ENCODE measurements at places on chromosomes 5 and 9.

DNA sequence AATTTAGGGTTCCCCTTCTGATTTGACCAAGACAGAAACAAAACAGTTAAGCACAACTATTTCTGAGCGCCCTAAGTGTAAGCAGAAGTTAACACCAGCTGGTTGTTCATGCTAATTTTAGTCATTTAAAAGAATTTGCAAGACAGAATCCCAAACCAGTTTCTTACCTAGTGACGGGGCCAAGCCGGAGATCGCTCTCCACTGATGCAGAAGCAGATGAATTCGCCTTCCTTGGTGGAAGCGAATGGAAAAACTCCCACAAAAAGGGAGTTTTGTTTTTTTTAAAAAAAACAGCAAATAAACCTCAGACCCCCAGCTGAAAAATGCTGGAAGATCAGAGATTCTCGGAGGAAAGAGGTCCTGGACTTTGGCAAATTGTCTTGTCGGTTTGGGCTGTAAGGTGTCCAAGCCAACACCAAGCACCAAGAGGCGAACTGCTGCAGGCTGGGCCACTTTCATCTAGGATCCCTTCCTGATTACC is 47.4 kb upstream of the GLDC start:
- DNase-seq, result no peak

- DNase-seq, result no peak
Observed at GRCh38 chr5:149203921-149204441, 62.7 kb downstream of the ABLIM3 start.

- DNase-seq, result no peak
Observed at GRCh38 chr9:108325406-108325805, 530.4 kb downstream of the ACTL7B start.

- DNase-seq, result no peak
Observed at GRCh38 chr9:79668956-79669355, 97.2 kb downstream of the TLE4 start.

DNA sequence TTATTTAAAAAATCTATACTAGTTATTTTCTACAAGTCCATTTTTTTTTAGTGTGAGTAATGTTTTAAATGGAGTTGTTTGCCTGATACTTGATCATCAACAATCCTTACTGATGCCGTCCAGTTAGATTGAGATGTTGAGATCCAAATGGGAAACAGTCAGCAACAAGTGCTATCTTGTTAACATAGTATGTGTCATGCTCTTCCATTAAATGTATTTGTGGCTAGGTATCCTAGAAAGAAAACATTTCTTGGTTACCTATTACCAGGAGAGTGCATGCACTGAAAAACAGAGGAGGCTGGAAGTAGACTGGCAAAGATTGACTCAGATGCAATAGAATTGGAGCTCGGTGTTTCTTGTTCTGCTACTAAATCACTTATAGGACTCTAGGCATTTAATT is 123.4 kb upstream of the MAN2A1 start:
- DNase-seq, result no peak

- no peak for DNase-seq
Observed at GRCh38 chr9:76662476-76663281, 101.6 kb upstream of the PCA3 start.

DNA sequence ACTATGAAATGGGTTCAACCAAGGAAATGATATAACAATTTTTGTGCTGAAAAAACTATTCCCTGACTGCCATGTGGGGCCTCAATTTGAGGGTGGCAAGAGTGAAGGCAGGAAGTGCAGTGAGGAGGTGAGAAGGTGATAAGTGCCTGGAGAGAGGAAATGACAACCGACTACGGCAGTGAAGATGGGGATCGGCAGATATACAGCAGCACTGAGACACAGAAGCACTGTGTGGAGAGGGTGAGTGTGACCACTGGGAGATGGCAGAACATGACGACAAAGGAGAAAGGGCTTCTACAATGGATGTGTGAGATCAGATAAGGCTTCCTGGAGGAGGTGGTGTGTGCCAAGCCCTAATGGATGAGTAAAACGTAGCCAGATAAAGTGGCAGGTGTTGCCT is 271.8 kb downstream of the TRIM32 start:
- DNase-seq, result no peak

DNA sequence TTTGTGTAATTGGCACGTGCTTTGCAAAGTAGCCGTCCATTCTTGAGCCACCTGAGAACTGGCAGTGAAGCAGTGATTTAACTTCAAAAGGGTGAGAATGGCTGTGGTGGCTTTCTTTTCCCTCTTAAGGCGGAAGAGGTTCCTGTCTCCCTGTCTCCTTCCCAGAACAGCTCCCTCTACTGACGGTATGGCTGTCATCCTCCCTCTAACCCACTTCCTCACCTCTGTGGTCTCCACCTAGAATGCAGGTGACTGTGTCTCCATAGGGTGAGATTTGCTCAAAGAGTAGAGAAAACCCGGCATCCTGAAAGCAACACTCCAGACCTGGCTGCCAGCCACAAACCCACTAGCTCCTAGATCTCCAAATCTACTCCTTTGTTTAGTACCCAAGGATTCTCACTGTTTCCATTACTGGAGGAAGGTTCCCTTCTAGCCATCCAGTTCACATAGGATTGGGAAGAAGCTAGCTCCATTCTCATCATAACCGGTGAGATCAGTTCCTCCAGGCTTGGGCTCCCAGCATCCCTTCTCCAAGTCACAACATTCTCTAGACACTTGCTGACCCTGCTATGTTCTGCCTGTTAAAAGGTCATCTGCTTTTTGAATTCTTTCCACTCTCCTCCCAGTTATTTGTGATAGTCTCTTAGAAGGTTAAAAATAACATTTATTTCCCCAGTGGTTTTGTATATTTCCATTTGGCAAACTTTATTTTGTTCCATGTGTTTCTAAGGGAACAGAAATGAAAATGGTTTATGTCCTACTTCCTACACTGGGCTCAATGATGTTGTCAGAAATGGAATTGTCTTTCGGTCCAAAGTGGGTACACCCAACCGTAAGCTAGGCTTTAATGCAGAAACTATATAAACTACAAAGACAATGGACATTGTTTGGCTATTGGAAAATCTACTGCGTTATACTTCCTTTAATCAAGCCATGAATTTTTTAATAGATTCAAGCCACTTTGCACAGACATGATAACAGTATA is 269.4 kb downstream of the CWC27 start:
- no peak for DNase-seq

GRCh38 chr5:149094996-149095395 is 32.1 kb upstream of the SH3TC2 start:
- no peak for DNase-seq

DNA sequence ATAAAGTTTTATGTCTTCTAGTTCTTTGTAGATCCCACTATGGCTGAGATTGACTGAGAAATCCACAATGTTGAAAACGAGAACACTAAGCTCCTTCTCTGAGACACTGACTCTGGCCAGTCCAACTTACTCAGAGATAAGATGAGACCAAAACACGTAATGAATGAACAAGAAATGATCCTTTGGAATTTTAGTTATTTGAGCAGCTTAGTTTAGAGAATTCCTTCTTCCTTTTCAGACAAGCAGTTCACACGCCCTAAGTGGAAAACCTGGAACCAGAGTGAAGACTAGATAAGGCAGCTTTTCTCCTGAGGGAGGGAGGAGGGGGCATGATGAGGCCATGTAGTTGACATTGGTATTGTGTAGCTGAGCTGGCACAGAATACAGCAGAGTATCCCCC is 139.6 kb downstream of the GABRB2 start:
- DNase-seq, result no peak

DNA sequence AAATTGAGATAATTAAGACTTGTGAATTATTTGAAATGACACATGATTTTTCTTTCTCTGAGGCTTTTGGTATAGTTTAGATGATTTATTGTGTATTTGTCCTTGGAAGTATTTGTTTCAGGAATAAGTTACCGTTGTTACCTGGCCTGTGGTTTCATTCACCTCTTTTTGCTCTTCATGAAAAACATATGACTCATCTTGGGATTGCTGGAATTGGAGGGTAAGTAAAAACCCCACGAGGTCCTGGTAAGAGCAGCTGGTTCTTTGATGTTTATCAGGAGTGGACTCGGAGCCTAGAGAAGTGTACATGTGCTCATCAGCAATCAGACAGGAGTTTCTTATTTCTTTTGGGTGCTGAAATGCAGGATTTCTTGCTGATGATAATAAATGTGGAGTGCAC is 275.3 kb downstream of the PSAT1 start:
- no peak for DNase-seq

DNA sequence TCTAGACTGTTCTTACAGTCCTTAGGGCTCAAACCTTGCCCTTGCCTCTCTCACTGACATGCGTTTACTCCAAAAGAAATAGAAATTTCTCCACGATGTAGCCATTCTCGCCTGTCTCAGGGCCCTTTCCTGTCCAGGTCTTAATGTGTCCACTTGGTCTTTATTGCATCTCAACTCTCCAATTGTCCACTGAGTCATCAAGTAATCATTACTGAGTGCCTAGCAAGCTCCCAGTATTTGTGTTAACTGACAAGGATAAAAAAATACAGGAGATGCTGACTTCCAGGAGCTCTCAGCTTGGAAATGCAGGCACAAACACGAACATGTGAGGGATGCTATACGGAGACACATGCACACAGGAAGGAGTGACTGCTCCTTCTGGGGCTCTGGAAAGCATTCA is 147.3 kb downstream of the ARSB start:
- no peak for DNase-seq

- DNase-seq, result no peak
Observed at GRCh38 chr5:67490543-67491321, 294.1 kb upstream of the CD180 start.

- DNase-seq, result no peak
Observed at GRCh38 chr5:93417490-93417889, 163.5 kb downstream of the NR2F1-AS1 start.

DNA sequence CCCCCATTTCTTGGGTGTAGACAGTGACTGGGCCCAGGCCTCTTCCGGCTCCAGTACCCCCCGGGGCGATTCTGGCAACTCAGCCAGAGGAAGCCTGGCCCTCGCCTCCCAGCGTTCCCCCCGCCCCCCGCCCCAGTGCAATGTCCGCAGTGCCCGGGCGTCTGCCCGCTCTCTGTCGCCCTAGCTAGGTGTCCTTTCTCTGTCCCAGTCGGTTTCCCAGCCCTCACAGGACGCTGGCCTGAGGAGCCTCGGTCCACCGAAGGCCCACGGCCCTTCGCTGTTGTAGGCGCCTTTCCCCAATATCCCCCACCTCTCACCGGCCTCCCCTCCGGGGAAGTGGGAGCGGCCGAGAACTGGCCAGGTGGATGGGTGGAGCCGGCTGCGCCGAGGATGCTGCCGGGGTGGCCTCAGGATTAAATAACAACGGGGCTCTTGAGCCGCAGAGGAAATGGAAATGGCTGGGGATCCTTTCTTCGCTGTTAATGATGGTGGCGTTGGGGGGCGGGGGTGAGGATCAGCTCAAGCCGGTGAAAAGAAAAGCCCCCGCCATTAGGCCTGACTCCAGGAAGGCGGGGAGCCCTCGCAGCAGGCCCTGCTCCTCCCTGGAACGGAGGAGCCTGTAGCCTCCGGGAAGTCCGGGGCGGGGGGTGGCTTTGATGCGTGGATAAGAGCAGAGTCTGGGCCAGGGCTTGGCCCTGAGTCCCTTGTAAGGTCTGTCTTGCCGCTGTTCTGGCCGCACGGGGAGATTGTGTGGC is 1.1 kb upstream of the SPRY4 start:
- no peak for DNase-seq

GRCh38 chr9:34552606-34552981 is 29.8 kb upstream of the ENHO start:
- DNase-seq, result no peak

DNA sequence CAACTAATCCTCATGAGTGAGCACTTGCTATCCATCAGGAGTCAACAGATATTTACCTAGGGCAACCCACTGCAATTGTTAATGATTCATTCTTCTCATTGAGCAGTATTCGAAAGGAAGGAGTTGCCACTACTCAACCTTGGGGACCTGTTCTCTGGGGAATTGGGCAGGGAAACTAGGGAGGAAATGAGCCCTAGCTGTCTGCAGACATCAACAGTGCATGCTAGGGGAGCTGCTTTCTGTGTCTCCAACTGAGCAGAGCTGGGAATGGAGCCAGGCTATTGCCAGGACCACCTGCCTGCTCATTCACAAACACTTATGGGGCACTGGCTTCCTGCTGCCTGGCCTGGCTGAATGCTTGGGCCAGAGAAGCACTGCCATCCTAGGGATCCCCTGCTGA is 183.4 kb downstream of the TMEM38B start:
- no peak for DNase-seq

- DNase-seq, result no peak
Observed at GRCh38 chr5:67085616-67086015, 111.0 kb downstream of the CD180 start.

DNA sequence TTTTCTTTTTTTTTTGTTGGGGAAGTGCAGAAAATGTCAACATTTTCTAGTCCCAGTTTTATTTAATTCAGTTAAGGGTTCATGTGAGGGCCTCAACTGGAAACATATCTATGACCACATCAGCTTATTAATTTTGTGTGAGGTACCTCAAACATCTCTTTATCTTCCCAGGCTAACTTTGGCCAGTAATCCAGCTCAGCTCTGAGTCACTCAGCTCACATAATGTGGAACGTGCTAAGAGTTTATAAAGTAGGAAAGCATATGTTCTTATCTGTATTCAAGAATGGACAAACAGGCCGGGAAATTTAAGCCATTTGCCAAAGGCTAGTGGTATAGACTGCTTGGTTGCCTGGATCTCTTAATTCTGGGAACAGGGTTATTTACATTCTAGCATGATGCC is 118.4 kb downstream of the INSYN2B start:
- no peak for DNase-seq

DNA sequence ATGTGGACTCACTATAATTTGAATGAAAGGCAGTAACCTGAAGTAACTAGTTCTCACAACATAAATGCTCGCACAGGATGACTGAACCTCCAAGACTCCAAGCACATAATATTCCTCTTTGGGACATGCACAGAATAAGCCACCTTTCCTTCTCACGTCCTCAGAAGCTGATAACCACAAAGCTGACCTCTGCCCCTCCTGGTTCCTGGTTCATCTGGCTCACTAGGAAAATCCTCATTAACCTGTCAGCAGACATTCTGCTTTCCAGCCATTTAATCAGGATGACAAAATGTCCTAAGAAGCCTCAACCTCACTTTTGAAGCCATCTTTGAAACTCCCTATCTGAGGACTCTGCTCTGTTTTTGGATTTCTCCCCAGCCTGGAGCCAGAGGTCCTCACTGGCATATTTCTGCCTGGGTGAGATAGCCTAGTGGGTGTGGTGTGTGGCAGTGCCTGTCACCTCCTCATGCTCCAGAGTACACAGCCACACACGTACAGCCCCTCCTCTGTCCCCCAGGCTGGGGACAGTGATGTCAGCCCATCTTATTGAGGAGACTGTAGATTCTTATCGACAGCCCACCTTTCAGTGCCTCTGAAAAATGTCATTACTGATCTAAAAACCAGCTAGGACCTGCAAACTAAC is 10.3 kb downstream of the ANKH start:
- DNase-seq, result no peak

DNA sequence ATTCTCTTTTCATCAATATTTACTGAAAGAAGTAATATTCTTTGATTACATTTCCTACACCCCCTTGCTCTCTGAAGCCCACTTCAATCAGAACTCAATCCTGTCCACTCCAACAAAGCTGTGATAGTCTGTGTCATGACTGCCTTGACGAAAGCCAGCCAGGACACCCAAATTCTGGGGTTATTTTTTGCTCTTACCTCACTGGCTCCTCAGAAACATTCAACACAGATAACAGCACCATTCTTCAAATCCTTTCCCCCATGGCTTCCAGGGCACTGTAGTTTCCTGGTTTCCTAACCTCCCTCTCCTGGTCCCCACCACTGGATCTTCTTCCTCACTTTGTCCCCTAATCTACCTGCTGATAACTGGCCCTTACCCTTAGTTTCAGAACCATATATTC is 106.1 kb upstream of the FER start:
- no peak for DNase-seq

GRCh38 chr5:9712506-9712905 is 82.4 kb upstream of the TAS2R1 start:
- no peak for DNase-seq

GRCh38 chr5:140591747-140592372 is 27.2 kb downstream of the SLC35A4 start:
- DNase-seq, result no peak
